ENCODE measurements at places on chromosomes 2 and 18.
A peak's percentile ranks its signal among the peaks of the same experiment; 100 is the strongest.

GRCh38 chr2:238498188-238498587 is 71.5 kb downstream of the ASB1 start:
- DNase-seq = no peak

- no peak for DNase-seq
Observed at GRCh38 chr2:241885946-241886643, 16.6 kb downstream of the RTP5 start.

GRCh38 chr2:201242571-201243277 is 17.6 kb upstream of the CASP8 start:
- no peak for DNase-seq

GRCh38 chr2:75133621-75134570 is 65.4 kb downstream of the TACR1 start:
- DNase-seq = no peak

DNA sequence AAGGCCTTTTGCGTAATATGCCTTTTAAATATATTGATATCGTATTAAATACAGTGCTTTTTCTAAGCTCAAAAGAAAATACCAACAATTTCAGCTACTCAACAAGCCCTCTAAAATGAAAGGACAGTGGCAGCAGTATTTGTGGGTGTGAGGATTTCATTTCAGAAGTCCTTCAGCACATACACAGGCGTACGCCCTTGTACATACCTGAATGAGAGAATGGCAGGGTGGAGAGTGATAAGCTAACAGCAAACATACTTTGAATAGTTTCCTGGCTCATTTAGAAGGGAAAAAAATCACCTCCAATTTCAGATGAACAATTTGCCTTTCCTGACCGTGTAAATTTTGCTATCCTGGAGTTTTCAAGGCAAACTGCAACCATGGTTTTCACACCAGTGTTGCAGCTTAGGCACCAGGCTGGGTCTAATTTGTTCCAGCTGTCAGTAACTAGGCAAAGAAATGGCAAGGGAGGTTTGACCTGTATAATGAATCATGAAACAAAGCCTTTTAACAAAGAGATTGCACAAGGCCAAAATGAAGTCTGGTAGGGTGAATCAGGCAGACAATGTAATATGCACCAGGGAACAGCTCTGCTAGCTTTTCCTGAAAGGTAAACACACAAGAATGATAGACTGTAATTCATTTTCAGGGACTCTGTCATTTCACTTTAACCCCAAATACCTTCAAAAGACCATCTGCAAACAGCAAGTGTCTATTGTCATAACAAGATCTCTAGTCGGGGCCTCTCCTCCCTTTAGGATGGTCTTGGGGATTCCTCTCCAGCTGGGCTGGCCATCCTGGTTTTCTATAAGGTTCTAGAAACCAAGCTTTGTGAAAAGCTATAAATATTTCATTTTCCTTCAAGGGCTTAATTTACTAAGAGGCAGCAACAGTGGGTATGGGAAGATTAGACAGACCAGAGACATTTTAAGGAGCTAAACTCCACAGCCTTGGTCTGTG is 11.5 kb downstream of the ANKRD29 start:
- no peak for DNase-seq

DNA sequence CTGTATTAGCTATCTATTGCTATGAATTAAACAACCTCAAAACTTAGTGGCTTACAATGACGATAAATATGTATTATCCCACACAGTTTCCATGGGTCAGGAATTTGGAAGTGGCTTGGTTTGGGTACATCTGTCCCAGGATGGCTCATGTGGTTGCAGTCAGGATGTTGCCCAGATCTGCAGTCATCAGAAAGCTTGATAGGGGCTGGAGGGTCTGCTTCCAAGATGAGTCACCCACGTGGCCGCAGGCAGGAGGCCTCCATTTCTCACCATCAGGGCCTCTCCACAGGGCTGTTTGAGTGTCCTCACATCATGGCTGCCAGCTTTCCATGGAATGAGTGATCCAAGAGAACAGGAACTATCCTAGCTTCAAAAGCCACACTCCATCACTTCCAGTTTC is 46.4 kb downstream of the CHRNA1 start:
- no peak for DNase-seq

- DNase-seq = no peak
Observed at GRCh38 chr2:4792126-4792525, 900.1 kb upstream of the SOX11 start.

GRCh38 chr2:128299628-128300027 is 19.0 kb downstream of the HS6ST1 start:
- DNase-seq = no peak

DNA sequence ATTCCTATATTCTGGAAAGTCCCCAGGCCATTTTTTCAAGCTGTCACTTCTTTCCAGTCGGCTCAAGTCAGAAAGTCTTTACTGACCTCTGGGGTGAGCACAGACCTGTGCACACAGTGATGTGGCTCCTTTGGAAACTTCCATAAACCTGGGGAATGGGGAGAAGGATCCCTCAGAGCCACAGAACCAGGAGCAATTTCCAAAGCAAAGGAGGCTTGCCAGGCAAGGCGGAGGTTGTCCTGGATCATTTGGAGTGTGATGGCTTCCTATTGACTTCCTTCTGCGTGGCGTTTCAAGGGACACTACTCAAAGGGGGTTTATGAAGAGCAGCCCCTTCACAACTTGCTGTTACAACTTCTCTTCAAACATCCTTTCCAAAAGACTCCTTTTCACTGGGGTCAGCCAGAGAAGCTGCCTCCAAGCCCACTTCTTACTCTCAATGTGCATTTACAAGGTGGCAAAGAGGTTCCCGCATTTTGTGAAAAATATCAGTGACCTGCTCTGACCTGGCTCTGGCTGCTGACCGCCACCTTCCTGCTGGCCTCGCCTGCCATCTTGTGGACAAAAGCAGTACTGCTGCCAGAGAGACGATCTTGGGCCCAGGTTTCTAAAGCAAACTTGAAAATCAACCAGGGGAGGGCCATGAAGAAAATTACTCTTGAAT is 18.2 kb upstream of the TMEM247 start:
- DNase-seq = peak; percentile 76

GRCh38 chr2:38125007-38125406 is 49.1 kb upstream of the CYP1B1 start:
- DNase-seq = no peak

DNA sequence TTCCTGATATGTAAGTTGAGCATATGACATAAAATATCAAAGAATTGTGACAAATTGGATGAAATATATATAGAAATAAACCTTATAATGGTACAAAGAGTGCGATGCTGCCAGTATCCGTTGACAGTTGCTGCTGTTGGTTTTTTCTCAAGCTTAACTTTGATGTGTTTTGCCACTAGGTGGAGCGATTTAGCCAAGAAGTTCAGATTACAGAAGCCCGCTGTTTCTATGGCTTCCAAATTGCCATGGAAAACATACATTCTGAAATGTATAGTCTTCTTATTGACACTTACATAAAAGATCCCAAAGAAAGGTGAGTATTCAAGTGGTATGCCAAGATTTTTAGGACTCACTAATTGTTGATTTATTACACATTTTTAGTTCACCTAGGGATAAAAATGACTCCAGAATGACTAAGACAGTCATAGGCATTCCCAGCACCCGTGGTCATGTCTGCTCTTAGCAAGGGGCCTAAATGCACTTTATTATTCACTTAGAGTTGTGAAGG is 2.1 kb downstream of the RRM2 start:
- peak; percentile 64 for DNase-seq

DNA sequence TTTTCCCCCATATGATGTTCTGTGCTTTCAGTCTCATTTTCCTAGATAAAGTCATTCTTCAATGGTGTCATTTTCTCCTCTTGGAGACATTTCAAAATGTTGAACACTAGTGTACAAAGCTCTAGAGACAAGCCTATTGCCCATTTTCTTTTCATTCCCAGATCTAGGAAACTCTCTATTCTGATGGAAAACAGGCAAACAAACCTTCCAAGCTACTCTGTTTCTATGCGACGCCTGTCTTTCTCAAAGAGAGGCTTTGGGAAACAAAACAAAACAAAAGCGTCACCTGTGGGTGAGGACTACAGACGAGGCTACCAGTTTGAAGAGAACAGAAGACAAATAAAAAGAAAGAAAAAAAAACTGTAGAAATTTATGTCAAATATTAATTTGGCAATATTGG is 311.0 kb downstream of the CBLN2 start:
- no peak for DNase-seq

DNA sequence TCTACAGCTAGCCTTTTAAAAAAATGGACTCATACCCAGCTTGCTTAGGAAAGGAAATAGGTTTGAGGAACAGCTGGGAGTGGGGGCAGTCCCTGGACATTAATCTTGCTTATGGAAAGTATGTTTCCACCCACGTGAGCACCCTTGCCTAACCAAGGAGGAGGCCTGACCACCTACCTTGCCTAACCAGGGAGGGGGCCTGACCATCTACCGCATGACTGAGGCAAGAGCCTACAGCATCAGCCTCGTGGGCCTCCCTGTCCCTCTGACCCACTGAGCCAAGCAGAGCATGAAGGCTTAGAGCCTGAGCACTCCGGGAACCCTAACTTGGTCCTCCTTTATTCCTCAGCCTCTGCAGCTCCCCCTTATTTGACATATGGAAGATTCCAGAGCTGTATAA is 20.2 kb downstream of the PRKAG3 start:
- DNase-seq = no peak

DNA sequence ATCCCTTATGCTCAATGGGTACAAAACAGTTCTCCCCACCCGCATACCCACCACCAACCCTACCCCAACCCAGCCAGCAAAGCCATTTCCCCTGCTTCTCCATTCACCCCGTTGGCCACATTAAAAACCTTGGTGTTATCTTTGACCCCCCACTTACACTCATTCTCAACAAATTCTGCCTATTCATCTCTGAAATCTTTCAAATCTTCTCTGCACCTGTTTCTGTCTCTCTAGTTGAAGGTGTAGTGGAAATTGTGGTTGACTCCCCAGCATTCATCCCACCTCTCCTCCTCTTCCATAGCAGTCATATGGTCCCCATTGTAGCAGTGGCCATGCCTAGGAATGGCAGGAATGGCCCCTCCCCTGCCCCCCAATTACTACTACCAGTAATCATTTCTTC is 20.5 kb upstream of the TET3 start:
- no peak for DNase-seq

- DNase-seq = no peak
Observed at GRCh38 chr18:48879008-48879431, 71.7 kb downstream of the SMAD7 start.

GRCh38 chr2:134954065-134954464 is 35.4 kb downstream of the CCNT2 start:
- DNase-seq = no peak

- no peak for DNase-seq
Observed at GRCh38 chr2:129771418-129772189, 207.9 kb upstream of the RAB6C start.

DNA sequence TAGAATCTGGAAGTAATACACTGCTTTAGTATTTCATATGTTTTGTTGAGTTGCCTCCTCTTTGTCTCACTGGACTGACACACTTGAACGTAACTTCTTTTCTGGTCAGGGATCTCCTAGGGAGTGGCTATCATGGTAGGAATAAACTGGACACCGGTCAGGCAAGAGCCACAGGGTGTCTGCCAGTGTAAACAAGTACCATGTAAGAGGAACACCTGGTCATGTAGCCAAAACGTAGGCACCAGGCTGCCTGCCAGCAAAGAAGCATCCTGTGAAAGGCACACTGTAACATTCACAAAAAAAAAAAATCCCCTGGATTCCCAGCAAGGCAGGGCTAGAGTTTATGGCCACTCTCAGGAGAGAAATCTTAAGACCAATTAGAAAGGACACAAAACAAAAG is 372.8 kb upstream of the RND3 start:
- DNase-seq = no peak

DNA sequence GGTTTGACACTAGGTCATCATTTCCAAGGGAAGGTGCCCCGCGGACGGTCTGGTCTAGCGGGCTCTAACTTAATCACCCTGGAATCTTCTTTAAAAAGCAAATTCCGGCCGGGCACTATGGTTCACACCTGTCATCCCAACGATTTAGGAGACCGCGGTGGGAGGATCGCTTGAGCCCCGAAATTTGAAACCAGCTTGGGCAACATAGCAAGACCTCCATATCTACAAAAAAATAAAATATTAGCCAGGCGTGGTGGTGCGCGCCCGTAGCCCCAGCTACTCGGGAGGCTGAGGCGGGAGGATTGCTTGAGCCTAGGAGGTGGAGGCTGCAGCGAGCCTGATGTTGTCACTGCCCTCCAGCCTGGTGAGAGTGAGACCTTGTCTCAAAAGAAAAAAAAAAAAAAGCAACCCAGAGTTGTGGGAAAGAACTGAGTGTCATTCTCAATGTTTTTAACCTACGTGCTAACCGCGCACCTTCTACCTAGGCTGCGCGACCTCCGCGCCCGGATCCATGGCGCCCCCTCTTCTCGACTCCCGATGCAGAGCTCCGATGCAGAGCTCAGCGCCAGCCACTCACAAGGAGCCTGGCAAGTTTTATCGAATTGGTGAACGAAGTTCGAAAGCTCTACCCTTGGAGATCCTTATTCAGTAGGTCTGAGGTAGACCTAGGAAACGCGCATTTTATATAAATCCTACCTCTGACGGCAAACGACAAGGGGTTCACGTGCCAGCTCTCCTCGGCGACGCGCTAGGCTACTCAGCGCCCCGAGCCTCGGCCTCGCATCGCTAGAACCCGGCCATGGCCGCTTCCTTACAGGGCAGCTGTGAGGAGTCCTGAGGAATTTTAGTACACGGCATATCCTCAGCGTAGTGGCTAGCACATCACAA is 888 bp upstream of the TWSG1 start:
- DNase-seq = no peak

- DNase-seq = no peak
Observed at GRCh38 chr2:200751786-200752185, 59.9 kb upstream of the BZW1 start.

- DNase-seq = no peak
Observed at GRCh38 chr2:157404363-157404762, 39.5 kb downstream of the CYTIP start.

GRCh38 chr18:10926621-10927161 is 222.7 kb downstream of the PIEZO2 start:
- DNase-seq = no peak

DNA sequence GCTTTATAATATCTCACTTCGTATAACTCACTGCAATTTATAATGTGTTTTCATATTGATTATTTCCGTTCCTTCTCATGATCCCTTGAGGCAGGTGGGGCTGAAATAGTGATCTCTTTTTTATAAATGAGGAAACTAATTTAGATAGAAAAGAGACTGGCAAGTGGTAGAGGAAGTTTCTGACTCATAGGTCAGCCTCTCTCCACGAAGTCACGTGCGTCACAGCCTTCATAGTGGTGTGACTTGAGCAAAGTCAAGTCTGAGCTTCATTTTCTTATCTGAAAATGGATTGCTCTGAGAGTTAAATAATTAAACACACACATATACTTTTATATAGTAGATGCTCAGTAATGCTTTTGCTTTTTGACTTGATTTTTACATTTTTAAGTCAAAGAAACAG is 19.9 kb downstream of the ABCG5 start:
- DNase-seq = no peak

DNA sequence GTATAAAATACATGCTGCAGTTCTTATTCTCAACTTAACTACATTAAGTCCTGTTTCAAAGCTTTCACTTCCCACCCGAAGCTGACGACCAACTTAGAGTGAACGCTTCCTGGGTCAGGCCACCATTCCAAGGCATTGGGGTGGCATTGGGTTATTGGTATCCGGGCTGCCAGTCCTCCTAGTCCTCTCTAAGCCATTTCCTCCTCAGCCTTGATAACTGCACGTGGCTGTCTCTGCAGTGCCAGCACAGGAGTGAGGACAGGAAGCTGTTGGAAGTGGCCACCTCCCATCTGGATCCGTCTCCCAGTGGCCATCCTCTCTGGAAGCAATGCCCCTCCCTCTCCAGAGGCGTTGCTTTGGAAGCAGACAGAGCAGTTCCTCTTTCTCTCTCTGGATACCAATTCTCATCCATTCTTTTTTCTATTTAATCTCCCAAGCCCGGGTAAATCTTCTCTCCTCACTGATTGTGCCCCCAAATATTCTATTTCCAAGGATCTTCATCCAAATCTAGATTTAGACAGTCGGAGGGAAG is 354.7 kb downstream of the EIPR1 start:
- DNase-seq = no peak

All from putamen (tissue), 1 donor.